ENCODE measurements at places on chromosomes 5 and 9.

- no peak for DNase-seq
Observed at GRCh38 chr9:70260606-70261005, 1.8 kb downstream of the SMC5 start.

DNA sequence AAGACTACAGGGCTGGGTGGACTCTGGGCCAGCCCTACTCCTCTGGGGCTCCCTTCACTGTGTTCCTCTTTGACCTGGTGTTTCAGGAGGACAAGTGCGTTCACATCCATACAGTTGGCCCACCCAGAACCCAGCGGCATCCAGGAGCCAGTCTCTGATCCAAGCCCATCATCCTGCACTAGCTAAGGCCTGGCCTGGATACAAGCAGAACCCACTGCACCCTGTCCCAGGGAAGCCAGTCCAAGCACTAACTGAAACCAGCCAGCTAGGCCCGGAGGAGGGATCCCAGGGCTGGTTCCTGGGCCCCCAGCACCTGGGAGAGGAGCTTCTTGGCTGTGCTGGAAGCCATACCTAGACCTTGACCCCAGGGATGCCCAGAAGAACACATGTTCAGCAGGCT, 4.1 kb upstream of the GBGT1 start:
- no peak for DNase-seq

DNA sequence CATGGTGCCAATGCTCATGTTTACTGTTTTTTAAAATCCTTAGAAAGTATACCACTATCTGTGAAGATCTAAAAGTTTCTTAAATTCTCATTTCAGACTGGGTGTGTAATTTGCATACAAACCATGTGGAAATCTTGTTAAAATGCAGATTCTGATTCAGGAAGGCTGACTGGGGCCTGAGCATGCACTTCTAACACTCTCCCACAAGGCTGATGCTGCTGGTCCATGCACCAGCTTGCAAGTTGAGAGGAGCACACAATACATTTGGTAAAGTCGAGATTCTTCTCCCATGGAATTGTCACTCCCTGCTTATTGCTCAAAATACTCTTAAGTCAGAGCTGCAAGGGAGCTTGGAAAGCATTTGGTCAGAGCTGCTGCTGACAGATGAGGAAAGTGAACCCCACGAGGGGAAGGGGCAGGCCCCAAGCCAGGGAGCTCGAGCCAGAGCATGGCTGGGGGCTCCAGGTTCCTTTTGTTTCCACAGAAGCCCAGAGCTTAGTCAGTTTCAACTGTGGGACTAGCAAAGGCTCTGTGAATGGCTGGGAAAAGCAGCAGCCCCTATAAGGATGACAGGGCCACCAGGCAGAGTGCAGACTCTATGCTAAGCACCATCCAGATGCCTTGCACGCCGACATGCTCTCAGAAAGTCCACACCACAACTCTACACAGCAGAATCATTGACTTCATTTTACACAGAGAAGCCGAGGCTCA, 93.5 kb upstream of the HAND1 start:
- no peak for DNase-seq

GRCh38 chr5:11540112-11540511, 364.1 kb downstream of the CTNND2 start:
- DNase-seq: no peak

DNA sequence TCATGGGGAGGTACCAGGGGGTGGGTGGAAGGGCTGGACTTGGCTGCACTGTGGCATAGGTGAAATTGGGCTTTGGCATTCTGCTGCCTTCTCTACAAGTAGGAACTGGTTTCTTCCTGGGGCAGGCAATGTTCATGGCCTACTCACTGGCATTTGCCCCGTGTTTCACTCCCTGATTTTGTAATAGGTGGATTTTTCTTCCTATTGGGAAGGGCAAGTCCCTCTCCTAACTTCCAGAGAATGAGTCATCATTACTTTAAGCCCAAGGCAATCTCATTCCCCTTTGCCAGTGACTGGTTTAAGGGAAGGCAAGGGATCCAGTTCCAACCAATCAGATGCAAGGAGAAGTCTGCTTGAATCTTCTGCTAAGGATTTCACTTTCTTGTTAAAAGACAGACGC, 67.9 kb upstream of the ANKRD55 start:
- no peak for DNase-seq

DNA sequence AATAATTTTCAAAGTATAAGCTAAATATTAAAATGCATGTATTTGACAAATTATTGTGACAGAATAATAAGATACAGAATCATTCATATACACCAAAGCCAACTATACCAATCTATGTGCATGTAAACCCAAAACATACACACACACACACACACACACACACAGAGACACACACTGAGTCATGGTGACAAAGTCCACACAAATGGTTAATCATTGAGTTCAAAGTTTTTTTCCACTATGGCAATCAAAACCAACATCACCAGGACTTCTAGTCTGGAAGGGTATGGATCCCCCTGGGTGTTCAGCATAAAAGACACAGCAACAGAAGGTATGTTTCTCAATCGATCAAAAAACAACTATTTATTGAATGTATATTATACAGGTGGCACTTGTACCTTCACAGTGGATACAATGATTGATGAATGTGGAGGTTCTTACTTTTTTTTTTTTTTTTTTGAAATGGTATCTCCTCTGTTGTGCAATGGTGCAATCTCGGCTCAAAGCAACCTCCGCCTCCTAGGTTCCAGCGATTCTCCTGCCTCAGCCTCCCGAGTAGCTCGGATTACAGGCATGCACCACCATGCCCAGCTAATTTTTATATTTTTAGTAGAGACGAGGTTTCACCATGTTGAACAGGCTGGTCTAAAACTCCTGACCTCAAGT, 137.0 kb downstream of the PDE4D start:
- DNase-seq: no peak

- DNase-seq: no peak
Observed at GRCh38 chr5:125401724-125402622, 655.5 kb upstream of the ZNF608 start.

DNA sequence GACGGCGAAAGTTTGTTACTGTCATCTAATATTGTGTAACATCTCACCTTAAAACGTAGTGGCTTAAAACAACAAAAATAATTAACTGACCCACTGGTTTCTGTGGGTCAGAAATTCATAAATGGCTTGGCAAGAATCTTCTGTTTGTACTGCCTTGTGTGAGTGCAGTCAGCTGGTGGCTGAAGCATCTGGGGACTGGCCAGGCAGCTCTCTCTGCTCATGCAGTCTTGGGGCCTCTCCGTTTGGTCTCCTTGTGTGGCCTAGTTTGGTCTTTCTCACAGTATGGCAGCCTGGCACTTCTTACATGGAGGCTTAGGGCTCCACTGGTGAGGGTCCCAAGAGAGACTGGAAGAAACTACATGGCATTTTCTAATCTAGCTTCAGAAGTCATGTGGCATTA, 49.0 kb upstream of the CTXN3 start:
- no peak for DNase-seq

DNA sequence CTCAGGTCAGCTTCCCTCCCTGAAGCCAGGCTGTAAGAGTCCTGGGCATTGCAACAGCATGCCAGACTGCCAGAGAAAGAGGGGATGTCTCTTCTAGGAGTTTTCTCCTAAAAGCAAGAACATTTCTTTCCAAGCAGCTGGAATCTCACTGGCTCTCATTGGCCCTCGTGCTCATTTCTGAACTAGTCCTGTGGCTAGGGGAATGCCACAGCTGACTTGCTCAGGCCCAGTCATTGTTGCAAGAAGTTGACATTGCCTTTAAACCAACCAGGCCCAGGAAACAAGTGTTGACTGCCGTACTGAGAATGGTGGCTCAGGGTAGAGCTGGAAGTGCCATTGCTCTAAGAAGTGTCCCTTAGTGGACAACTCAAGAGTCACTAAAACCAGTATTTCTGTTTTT, 15.0 kb upstream of the CEP120 start:
- DNase-seq: no peak

GRCh38 chr9:120856700-120857099, 14.0 kb upstream of the PSMD5 start:
- no peak for DNase-seq

DNA sequence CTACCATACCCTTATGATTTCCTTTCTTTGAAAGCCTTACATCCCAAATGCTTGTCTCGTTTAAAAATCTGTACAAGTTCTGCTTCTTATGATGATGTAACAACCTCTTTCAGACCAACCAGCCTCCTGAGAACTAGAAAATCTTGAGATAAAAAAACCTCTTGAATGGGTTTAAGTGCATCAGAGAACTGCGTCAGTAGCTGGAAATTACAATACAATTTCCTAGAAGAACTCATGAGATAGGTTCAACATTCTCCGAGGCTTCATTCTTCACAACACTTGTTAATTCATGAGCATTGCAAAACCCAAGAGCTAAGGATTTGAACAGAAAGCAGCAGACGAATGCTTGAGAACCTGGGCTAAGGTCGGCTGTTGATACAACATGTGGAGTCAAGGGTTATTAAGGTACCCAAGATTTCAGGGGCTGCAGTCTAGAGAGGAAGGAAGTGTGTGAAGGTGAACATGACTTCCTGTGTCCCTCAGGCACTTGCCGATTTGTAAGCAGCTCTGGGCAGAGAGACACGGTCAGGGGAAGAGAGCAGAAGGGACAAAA, 286.0 kb downstream of the ICE1 start:
- no peak for DNase-seq

DNA sequence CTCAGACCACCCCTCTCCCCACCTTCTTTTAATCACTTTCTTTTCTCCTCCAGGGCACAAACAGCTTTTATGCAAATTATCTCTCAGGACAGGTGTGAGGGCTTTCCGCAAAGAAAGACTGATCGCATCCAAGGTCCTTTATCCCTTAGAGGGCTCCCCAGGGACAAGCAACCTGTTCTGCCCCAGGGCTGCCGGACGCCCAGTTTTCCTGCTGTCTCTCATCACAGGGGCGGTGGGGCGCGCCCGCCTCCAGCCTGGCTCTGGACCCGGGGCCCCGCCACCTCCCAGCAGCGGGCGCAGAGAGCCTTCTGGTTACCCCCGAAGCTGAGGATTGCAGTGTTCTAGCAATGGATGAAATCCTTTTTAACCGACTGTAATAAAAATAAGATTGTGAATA, 266.1 kb downstream of the CWC27 start:
- no peak for DNase-seq

DNA sequence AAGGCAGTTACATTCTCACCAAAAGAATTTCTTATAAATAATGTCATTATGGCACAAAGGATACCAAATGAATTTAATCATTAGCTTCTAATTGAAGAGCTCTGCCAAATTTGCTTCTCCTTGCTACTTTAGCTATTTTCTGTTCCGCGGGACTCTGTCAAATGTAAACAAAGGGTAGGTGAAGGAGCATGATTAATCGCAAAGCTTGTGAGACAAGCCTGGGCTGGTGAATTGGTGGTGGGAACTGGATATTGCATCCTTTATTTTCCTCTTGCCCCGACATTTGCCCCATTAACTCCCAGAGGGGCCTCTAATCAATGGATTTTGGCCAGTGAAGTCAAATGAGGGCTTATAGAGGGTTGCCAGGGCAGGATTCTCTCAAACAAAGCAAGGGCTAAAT, 234.2 kb upstream of the RFX3 start:
- DNase-seq: peak; percentile 57

GRCh38 chr5:174306345-174307030, 261.0 kb downstream of the NSG2 start:
- DNase-seq: no peak

- DNase-seq: no peak
Observed at GRCh38 chr9:110908894-110909293, 129.4 kb downstream of the LPAR1 start.

DNA sequence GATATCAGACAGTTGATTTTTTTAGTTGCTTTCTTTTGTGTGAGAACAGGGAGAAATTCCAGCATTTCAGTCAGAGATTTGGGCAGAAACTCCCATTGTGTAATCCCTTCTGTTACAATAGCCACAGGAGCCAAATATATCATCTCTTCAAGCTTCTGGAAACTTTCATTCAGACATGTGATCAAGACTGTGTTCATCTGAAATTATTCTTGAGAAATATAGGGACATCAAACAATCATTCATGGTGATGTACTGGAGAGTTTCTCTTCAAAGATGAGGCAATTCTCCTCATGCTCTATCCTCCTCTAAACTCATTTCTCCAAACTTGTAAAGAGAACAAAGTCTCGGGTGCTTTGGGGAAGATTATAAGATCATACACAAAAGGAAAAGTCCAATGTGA, 35.2 kb upstream of the CSNK1G3 start:
- no peak for DNase-seq

GRCh38 chr5:56100439-56101176, 105.8 kb upstream of the IL6ST start:
- no peak for DNase-seq

- DNase-seq: no peak
Observed at GRCh38 chr9:21810881-21811280, 8.4 kb downstream of the MTAP start.

- DNase-seq: peak; percentile 13
Observed at GRCh38 chr9:2603621-2604020, 18.0 kb upstream of the VLDLR start.

- DNase-seq: no peak
Observed at GRCh38 chr5:128522336-128522735, 15.7 kb downstream of the FBN2 start.

- no peak for DNase-seq
Observed at GRCh38 chr5:56814361-56814962, 887 bp upstream of the MAP3K1 start.

GRCh38 chr5:7391215-7391614, 4.7 kb upstream of the ADCY2 start:
- DNase-seq: no peak

- no peak for DNase-seq
Observed at GRCh38 chr5:6579535-6579934, 53.3 kb downstream of the NSUN2 start.

- DNase-seq: no peak
Observed at GRCh38 chr9:107584944-107585343, 95.4 kb upstream of the KLF4 start.

GRCh38 chr9:127129718-127130085, 7.3 kb upstream of the ANGPTL2 start:
- DNase-seq: no peak

DNA sequence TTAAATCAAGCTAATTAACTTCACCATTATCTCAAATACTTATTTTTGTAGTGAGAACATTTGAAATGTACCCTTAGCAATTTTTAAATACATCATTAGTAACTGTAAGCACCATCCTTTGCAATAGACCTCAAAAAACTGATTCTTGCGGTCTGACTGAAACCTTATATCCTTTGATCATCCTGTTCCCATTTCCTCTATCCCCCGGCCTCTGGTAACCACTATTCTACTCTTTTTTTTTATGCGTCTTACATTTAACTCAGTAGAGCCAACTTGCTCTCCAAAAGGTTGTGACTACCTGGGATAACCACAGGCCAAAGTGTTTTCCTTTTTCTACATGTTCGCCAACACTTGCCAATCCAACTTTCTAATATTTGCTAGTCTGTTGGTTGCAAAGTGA, 106.1 kb downstream of the IRX1 start:
- DNase-seq: no peak

DNA sequence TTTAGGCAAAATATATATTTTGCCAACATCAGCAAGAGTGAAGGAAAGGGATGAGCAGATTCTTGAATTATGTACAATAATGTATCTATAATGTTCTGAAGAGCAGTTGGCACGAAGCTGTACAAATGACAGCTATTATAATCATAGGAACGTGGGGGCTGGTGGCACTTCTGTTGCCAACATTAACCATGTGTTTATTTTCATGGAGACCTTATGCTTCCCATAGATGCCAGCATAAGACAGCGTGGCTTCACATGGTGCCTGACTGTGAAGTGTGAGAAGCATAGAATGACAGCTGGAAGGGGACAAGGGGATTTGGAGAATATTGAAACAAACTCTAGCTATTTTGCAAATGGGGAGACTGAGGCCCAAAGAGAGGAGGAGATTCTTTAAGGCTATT, 52.6 kb upstream of the ATP10B start:
- no peak for DNase-seq

GRCh38 chr9:4297786-4298254, 2.0 kb downstream of the GLIS3 start:
- DNase-seq: peak; percentile 89

Data from iris pigment epithelial cell (primary cell).